ENCODE measurements at places on chromosomes 7 and 10. TPM values are rescaled to one million over a fixed set of nuclear protein-coding genes. Genes with fewer than 3 reads are reported as not detected.

Gene SPDYE2
- 2.4 TPM for polyA plus RNA-seq

Gene ZNF107
- 10.4 TPM for polyA plus RNA-seq

Gene FAM53B
- polyA plus RNA-seq, result 33.4 TPM

Gene EXOC6
- 16.5 TPM for polyA plus RNA-seq

Gene CCDC71L
- polyA plus RNA-seq, result 7.0 TPM

Gene HABP2
- polyA plus RNA-seq, result 0.39 TPM

Gene AKR1C4
- not detected for polyA plus RNA-seq

Gene AGAP4
- 16.6 TPM for polyA plus RNA-seq

GRCh38 chr7:139871331-139871730 is 42.3 kb downstream of the TBXAS1 start:
- DNase-seq, result no peak

DNA sequence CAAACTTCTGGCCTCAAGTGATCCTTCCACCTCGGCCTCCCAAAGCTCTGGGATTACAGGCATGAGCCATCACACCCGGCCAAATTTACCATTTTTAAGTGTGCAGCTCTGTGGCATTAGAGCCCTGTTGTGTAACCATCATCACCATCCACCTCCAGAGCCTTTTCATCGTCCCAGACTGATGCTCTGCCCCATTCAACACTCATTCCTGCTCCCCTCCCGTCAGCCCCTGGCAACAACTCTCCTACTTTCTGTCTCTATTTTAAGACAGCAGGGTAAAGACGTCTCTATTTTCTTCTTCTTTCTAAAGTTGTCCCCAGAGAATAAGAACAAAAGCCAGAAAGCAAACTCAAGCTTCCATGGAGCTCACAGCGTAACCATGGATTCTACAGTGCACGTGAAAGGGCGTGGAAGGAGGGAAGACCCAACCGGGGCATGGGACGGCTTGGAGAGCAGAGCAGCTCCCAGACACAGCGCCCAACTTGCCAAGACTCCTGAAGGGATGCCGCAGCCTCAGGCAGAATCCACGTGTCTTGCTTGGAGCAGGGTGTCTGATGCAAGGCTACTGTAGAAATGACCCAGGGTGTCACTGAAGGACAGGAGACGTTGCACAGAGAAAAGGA is 42.7 kb upstream of the PITRM1 start:
- DNase-seq, result no peak

GRCh38 chr7:86930554-86931307 is 128.7 kb downstream of the ELAPOR2 start:
- no peak for DNase-seq

GRCh38 chr10:87092376-87092860 is 2.2 kb downstream of the GLUD1 start:
- DNase-seq, result no peak

DNA sequence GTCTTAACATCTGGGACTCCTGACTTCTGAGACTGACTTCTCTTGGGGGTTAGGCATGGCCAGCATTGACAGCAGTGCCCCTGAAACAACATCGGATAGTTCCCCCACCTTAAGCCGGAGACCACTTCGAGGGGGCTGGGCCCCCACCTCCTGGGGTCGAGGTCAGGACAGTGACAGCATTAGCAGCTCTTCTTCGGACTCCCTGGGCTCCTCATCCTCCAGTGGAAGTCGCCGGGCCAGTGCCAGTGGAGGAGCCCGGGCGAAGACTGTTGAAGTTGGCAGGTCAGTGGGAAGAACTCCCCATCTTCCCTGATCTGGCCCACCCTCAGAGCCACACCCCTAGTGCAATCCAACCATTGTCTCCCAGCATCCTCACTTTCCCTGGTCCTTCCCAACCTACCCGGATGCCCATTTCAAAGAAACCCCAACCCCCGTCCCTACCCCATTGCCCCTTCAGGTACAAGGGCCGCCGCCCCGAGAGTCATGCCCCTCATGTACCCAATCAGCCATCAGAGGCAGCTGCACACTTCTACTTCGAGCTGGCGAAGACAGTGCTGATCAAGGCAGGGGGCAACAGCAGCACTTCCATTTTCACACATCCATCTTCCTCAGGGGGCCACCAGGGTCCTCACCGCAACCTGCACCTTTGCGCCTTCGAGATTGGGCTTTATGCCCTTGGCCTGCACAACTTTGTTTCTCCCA is 12.1 kb downstream of the ZSWIM8 start:
- DNase-seq, result no peak

DNA sequence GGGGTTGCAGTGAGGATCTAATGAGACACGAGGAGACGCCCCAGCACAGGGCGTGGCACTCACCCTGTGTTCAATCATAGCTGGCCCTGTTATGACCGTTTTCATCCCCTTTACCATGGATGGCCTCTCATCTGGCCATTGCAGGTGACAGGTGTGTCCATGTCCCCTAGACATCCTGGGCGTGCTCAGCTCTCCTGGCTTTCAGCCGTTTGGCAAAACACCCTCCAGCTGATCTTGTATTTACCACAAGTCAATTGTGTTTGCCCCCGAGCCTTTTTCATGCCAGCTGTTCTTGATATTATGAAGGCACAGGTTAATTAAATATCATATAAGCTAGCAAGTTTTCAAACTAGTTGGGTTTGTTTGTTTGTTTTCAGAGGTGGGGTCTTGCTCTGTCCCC is 97.1 kb downstream of the CHST15 start:
- DNase-seq, result no peak

DNA sequence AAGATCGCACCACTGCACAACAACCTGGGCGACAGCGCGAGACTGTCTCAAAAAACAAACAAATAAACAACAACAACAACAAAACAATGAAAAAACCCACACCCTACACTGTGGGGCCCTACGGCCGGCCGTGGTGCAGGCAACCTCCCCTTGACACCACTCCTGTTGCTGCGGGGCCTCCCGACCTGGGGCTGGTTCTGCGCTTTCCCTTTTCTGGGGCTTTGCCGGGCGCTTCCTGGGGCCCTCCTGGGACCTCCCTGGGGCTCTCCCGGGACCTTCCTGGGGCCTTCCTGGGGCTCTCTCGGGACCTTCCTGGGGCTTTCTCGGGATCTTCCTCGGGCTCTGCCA is 46.6 kb downstream of the INSIG1 start:
- no peak for DNase-seq

DNA sequence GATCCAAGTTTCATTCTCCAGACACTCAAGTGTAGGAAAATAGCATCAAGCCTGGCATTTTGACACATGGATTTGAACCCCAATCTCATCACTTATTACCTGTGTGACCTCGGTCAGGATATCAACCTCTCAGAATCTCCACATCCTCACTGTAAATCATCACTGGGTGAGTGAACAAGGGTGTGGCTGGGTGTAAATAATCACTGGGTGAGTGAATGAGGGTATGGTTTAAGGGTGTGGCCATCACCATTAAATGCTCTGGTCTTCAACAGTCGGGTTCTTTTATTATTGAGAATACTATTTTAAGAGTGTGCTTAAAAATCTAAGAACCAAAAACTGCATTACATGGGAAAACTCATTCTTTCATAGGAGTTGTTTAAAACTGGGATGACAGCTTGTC is 200.1 kb downstream of the DOCK4 start:
- no peak for DNase-seq

DNA sequence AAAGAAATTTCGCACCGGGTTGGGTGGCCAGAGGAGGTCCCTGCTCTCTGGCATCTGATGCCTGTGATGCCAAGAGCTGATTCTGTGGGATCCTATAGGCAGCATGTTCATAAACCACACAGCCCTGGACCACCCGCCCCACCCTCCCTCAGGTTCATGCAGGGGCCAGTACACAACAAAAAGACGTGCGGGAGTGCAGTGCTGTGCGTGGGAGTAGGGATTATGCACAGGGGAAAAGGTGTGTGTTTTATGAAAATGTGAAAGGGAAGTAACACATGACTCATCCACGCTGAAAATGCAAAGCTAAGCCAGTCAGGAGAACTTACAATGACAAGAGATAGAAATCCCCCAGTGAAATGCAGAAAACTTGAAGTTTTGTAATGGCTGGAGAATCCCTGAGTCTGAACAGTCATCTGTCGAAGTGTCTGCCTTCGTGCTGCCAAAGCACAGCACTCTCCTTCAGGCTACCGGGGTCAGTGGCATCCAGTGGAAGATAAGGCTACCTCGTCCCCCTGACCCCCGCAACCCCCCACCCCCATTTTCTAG is 1.1 kb downstream of the KIAA1217 start:
- DNase-seq, result no peak

- peak; percentile 3 for DNase-seq
Observed at GRCh38 chr10:130834170-130834569, 477.4 kb downstream of the TCERG1L start.

GRCh38 chr7:140656548-140657515 is 15.9 kb upstream of the ADCK2 start:
- DNase-seq, result no peak

GRCh38 chr10:117260084-117260483 is 19.2 kb downstream of the SLC18A2 start:
- DNase-seq, result no peak

GRCh38 chr10:13767676-13768178 is 181.0 kb downstream of the PRPF18 start:
- DNase-seq, result no peak
